ENCODE measurements at places on chromosomes 4 and X. TPM values are rescaled to one million over a fixed set of nuclear protein-coding genes. Genes with fewer than 3 reads are reported as not detected.

Gene ODAM
- total RNA-seq: not detected

Gene SLC26A1
- 2.6 TPM for total RNA-seq

DNA sequence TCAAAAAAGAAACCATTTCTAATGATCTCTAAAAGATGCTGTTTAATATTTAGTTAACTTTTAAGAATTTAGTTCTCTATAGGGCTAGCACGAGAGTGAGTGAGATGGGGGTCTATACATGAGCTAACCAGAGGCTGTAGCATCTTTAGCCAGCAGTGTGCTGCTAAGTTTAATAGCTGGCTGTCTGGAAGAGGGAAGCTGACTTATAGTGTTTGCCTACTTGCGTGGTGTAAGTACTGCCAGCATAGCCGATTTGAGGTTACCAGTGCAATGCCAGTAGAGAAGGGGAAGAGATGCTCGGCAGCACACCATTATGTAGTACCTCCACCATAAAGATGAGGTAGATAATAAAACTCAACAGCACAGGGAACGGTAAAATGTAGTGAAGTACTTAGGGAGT is 47.1 kb upstream of the TMEM131L start:
- no peaks in the 10 kb centered on the region for H3K36me3 ChIP-seq
- no peaks in the 10 kb centered on the region for H3K27me3 ChIP-seq
- no peak overlapping the region for H3K27ac ChIP-seq
- H3K4me3 ChIP-seq: no peak overlapping the region
- no peaks in the 10 kb centered on the region for H3K4me1 ChIP-seq

GRCh38 chr4:81891005-81891996 is 419.6 kb upstream of the RASGEF1B start:
- H3K4me3 ChIP-seq: no peak overlapping the region
- no peak overlapping the region for H3K27ac ChIP-seq
- H3K36me3 ChIP-seq: no peaks in the 10 kb centered on the region
- H3K4me1 ChIP-seq: no peaks in the 10 kb centered on the region
- DNase-seq: no peak
- no peaks in the 10 kb centered on the region for H3K27me3 ChIP-seq

DNA sequence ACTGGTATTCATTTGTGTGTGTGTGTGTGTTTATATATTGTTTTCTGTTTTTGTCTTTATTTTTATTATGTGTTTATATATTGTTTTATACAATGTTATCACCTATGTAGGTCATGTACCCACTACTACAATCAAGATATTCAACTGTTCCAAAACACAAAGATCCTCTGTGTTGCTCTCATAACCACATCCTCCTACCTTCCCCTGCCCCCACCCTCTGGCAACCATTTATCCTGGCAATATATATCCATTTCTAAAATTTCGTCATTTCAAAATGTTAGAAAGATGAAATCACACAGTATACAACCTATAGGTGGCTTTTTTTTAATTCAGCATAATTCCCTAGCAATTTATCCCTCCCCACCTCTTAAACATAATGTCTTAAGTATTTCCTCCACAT is 18.8 kb upstream of the RPL34 start:
- no peak overlapping the region for H3K4me3 ChIP-seq
- H3K4me1 ChIP-seq: no peaks in the 10 kb centered on the region
- H3K36me3 ChIP-seq: no peaks in the 10 kb centered on the region
- no peaks in the 10 kb centered on the region for H3K27me3 ChIP-seq
- H3K27ac ChIP-seq: no peak overlapping the region

DNA sequence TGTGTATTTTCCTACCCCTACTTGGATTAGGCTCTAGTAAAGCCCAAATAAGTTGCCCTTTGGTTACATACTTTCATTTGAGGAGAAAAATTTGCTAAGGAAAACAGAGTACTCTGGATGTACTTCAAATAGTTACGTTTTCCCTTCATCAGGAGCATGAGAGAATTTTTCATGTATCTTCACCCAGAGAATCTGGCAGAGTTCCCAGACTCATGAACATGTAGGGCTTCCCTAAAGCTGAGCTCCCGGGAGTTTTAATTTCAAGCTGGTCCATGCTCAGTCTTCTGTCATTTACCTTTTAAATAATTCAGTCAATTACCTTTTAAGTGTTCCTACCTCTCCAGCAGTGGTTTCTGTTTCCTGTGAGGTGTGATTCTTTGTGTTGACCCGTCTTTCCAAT is 367.5 kb upstream of the GRID2 start:
- H3K27ac ChIP-seq: no peak overlapping the region
- H3K4me1 ChIP-seq: no peaks in the 10 kb centered on the region
- H3K27me3 ChIP-seq: no peaks in the 10 kb centered on the region
- no peak for DNase-seq

DNA sequence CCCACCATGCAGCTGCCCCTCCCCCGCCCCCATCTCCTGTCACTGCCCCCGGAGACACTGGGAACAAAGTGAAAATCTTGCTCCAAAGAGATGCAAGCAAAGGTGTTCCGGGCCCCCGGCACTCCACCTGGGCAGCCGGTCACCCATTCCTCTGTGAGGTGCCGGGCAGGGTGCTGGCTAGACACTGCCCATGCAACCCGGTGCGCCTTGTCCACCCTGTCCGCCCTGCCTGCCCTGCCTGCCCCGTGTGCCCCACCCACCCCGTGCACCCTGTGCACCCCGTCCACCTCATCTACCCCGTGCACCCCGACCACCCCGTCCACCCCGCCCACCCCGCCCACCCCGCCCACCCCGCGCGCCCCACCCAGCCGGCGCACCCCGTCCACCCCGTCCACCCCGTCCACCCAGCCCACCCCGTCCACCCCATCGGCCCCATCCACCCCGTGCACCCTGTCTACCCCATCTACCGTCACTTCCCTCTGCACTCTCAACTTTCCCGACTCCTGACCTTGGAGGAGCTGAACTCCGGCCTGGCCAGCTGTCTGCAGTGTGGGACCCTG is 31.9 kb upstream of the FGFR3 start:
- no peak for DNase-seq
- no peaks in the 10 kb centered on the region for H3K36me3 ChIP-seq
- H3K4me3 ChIP-seq: no peak overlapping the region
- peaks cover 14% of the 10 kb centered on the region for H3K4me1 ChIP-seq
- no peaks in the 10 kb centered on the region for H3K27me3 ChIP-seq
- H3K27ac ChIP-seq: no peak overlapping the region

DNA sequence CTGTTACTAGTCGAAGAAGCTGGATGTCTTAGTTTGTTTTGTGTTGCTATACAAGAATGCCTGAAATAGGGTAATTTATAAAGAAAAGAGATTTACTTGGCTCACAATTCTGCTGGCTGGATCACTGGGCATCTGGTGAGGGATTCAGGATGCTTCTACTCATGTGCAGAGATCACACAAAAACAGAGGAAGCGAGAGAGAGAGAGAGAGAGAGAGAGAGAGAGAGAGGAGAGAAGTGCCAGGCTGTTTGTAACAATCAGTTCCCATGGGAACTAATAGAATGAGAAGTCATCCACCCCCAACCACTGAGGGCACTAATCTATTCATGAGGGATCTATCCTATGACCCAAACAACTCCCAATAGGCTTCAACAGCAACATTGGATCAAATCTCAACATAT is 66.2 kb upstream of the FAM9A start:
- no peak overlapping the region for H3K4me3 ChIP-seq
- no peaks in the 10 kb centered on the region for H3K36me3 ChIP-seq
- H3K27me3 ChIP-seq: peaks cover 5% of the 10 kb centered on the region
- DNase-seq: no peak
- H3K4me1 ChIP-seq: no peaks in the 10 kb centered on the region
- H3K27ac ChIP-seq: no peak overlapping the region

Gene MGAT4D
- not detected for total RNA-seq

- no peak overlapping the region for H3K4me3 ChIP-seq
- no peaks in the 10 kb centered on the region for H3K4me1 ChIP-seq
- no peaks in the 10 kb centered on the region for H3K27me3 ChIP-seq
- no peak for DNase-seq
- no peak overlapping the region for H3K27ac ChIP-seq
These were observed 59.9 kb upstream of the CHRNA9 start for GRCh38 chr4:40275065-40275730.

- no peak overlapping the region for H3K4me3 ChIP-seq
- H3K36me3 ChIP-seq: no peaks in the 10 kb centered on the region
- H3K27me3 ChIP-seq: no peaks in the 10 kb centered on the region
- no peak for DNase-seq
- no peaks in the 10 kb centered on the region for H3K4me1 ChIP-seq
- H3K27ac ChIP-seq: no peak overlapping the region
These were observed 96.3 kb downstream of the IQCM start for GRCh38 chr4:149719357-149719756.

GRCh38 chr4:26287756-26288155 is 33.1 kb upstream of the RBPJ start:
- H3K27ac ChIP-seq: no peak overlapping the region
- no peak overlapping the region for H3K4me3 ChIP-seq
- no peaks in the 10 kb centered on the region for H3K4me1 ChIP-seq

Gene SH3RF1
- total RNA-seq: 29.6 TPM

- DNase-seq: no peak
- H3K27me3 ChIP-seq: no peaks in the 10 kb centered on the region
- no peak overlapping the region for H3K4me3 ChIP-seq
- H3K36me3 ChIP-seq: no peaks in the 10 kb centered on the region
- peaks cover 15% of the 10 kb centered on the region for H3K4me1 ChIP-seq
- no peak overlapping the region for H3K27ac ChIP-seq
These were observed 369.5 kb upstream of the FAM241A start for GRCh38 chr4:111775556-111776297.

DNA sequence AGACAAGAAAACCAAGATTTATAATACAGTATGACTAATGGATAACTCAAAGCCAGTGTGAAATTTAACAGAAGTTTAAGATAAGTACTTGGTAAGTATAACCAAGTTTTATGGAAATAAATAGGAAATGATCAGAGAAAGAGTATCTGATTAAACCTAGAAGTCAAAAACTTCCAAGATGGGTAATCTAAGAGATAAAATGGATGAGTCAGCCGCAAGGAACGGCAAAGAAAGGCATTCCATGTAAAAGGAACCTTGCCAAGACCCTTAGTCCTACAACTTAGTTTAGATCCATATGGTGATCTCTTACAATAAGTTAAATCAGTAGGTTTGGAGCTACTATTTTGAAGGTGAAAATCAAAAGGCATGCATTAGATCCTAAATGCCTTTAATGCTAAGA is 34.8 kb downstream of the LIN54 start:
- DNase-seq: no peak
- no peaks in the 10 kb centered on the region for H3K27me3 ChIP-seq
- no peak overlapping the region for H3K27ac ChIP-seq
- no peak overlapping the region for H3K4me3 ChIP-seq
- no peaks in the 10 kb centered on the region for H3K4me1 ChIP-seq
- H3K36me3 ChIP-seq: peaks cover 7% of the 10 kb centered on the region
